ENCODE measurements at places on chromosomes 12 and 14. TPM values are rescaled to one million over a fixed set of nuclear protein-coding genes. Genes with fewer than 3 reads are reported as not detected.

MYG1 gene
- 49.0 TPM for total RNA-seq

CCDC196 gene
- not detected for total RNA-seq

- peaks cover 2% of the 10 kb centered on the region for H3K4me1 ChIP-seq
- H3K36me3 ChIP-seq = no peaks in the 10 kb centered on the region
- H3K4me3 ChIP-seq = no peak overlapping the region
- no peaks in the 10 kb centered on the region for H3K27me3 ChIP-seq
- no peak overlapping the region for H3K27ac ChIP-seq
Observed at GRCh38 chr14:56159066-56159465, 40.9 kb downstream of the PELI2 start.

DNA sequence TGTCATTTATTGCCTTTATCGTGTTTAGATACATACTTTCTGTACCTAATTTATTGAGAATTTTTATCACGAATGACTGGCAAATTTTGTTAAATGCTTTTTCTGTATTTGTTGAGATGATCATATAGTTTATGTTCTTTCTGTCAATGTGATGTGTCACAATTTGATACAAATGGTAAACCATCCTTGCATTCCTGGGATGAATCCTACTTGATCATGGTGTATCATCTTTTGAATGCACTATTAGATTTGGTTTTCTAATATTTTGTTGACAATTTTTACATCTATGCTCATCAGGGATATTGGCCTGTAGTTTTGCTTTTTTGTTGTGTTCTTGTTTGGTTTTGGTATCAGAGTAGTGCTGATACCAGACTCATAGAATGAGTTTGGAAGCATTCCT, 185.1 kb downstream of the NUBPL start:
- no peak for DNase-seq
- no peak overlapping the region for H3K27ac ChIP-seq
- H3K4me1 ChIP-seq = no peaks in the 10 kb centered on the region
- H3K36me3 ChIP-seq = peaks cover 8% of the 10 kb centered on the region
- no peaks in the 10 kb centered on the region for H3K27me3 ChIP-seq

DNA sequence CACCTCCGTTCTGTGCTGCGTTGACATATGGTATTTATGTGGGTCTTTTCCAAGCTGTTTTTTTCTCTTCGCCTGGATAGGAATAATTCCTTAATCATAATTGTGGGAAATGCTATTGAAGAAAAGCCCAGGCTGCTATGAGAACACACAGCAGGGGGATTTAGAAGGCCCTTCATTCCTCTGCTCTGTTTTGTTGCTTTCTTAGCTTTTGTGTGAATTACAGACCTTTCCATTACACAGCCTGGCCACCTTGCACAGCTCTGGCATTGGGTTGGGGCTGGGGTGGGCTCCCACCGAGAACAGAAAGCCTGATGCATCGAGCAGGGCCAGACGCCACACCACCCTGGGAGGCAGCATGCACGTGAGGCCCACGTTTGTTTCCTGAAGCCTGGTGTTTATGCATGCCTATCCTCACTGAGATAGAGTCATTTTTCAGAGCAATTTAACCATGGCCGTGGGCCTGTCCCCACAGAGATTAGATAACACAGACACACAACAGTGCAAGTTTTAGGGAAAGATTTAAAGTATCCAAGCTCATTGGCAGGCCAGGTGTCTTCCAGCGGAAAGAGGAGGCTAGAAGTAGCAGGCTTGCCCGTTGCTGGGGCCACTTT, 287.6 kb upstream of the PWP1 start:
- no peak overlapping the region for H3K27ac ChIP-seq
- peaks cover 2% of the 10 kb centered on the region for H3K36me3 ChIP-seq
- DNase-seq = no peak
- peaks cover 22% of the 10 kb centered on the region for H3K4me1 ChIP-seq
- no peak overlapping the region for H3K4me3 ChIP-seq

GRCh38 chr12:125129179-125129571, 63.9 kb downstream of the AACS start:
- H3K27me3 ChIP-seq = no peaks in the 10 kb centered on the region
- no peak overlapping the region for H3K4me3 ChIP-seq
- no peak for DNase-seq
- H3K27ac ChIP-seq = no peak overlapping the region
- H3K4me1 ChIP-seq = no peaks in the 10 kb centered on the region

DNA sequence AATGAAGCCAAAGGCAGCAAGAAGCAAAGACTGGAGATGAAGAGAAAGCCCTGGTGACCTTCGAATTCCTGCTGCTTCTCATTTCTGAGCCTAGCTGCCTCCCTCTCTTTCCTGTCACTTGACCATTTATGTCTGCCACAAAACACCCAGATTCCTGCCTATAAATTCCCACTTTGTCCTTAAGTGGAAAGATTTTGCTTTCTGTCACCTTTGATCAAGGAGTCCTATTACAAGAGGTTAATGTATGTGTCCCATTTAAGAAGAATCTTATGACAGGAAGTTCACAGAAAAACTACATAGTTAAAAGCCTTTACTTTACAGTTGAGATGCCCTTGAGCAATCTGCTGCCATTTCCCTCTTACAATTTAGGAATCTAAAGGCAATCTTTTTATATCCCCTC, 155.7 kb downstream of the GALC start:
- H3K27me3 ChIP-seq = no peaks in the 10 kb centered on the region
- H3K27ac ChIP-seq = no peak overlapping the region
- H3K4me3 ChIP-seq = no peak overlapping the region
- DNase-seq = no peak

- no peaks in the 10 kb centered on the region for H3K36me3 ChIP-seq
- no peak overlapping the region for H3K4me3 ChIP-seq
- DNase-seq = no peak
- H3K27ac ChIP-seq = no peak overlapping the region
- peaks cover 3% of the 10 kb centered on the region for H3K4me1 ChIP-seq
- peaks cover 2% of the 10 kb centered on the region for H3K27me3 ChIP-seq
Observed at GRCh38 chr12:62738616-62739015, 196.3 kb downstream of the PPM1H start.

- H3K4me1 ChIP-seq = peaks cover 3% of the 10 kb centered on the region
- no peaks in the 10 kb centered on the region for H3K27me3 ChIP-seq
- DNase-seq = no peak
- H3K4me3 ChIP-seq = no peak overlapping the region
Observed at GRCh38 chr12:44307506-44308168, 471.8 kb downstream of the TMEM117 start.

DNA sequence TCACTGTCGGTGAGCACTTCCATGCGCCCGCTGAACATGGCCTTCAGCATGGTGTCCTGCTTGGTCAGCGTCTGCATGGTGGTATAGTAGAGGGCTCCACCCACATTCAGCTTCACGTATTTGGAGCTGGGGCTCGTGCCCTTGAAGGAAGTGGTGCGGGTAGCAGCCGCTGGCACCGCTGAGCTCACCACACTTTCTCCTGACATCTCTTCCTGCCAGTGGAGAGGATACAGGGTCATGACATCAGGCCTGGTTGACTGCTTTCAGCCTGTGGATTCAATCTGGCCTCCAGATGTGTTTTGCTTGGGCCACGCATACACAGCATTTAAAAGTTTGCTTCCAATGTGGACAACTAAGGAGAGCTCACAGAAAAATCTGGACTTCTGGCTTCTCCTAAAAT, 7.6 kb downstream of the KCTD10 start:
- DNase-seq = peak; percentile 20
- no peak overlapping the region for H3K4me3 ChIP-seq
- H3K27ac ChIP-seq = no peak overlapping the region
- peaks cover 24% of the 10 kb centered on the region for H3K36me3 ChIP-seq
- H3K4me1 ChIP-seq = peaks cover 22% of the 10 kb centered on the region
- H3K27me3 ChIP-seq = no peaks in the 10 kb centered on the region

GRCh38 chr14:95290871-95291431, 28.8 kb downstream of the CLMN start:
- H3K27me3 ChIP-seq = peaks cover 4% of the 10 kb centered on the region
- H3K4me3 ChIP-seq = no peak overlapping the region
- no peaks in the 10 kb centered on the region for H3K36me3 ChIP-seq
- no peak overlapping the region for H3K27ac ChIP-seq
- no peak for DNase-seq

- H3K4me3 ChIP-seq = no peak overlapping the region
- peak overlapping the region; percentile 63 for H3K27ac ChIP-seq
- H3K36me3 ChIP-seq = peaks cover 3% of the 10 kb centered on the region
- peaks cover 66% of the 10 kb centered on the region for H3K4me1 ChIP-seq
- no peaks in the 10 kb centered on the region for H3K27me3 ChIP-seq
Observed at GRCh38 chr14:65224799-65225198, 122.5 kb upstream of the MAX start.

Measured in activated CD4-positive, alpha-beta memory T cell treated with anti-CD3 and anti-CD28 coated beads, Interleukin-2, amount 10 ng/mL, durations not matched to agents 7 days and 5 days (primary cell).